ENCODE measurements at places on chromosomes 2 and 18. TPM values are rescaled to one million over a fixed set of nuclear protein-coding genes. Genes with fewer than 3 reads are reported as not detected.
A peak's percentile ranks its signal among the peaks of the same experiment; 100 is the strongest.

DNA sequence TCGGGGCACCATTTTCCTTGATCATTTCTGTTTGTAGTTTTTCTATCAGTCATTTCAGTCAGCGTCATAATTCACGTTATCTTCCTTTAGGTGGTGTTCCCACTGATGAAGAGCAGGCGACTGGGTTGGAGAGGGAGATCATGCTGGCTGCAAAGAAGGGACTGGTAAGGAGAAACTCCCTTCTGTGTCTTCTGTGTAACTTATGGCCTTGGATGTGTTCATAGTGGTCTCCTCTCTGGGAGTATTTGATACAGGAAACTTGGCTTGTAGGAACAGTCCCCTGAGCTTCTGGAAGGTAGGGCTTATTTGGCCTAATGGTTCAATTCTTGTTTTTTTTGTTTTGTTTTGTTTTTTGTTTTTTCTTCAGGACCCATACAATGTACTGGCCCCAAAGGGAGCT, 1.1 kb downstream of the COX5B start:
- no peak for DNase-seq

The SERPINB8 gene
- 9.7 TPM for total RNA-seq

DNA sequence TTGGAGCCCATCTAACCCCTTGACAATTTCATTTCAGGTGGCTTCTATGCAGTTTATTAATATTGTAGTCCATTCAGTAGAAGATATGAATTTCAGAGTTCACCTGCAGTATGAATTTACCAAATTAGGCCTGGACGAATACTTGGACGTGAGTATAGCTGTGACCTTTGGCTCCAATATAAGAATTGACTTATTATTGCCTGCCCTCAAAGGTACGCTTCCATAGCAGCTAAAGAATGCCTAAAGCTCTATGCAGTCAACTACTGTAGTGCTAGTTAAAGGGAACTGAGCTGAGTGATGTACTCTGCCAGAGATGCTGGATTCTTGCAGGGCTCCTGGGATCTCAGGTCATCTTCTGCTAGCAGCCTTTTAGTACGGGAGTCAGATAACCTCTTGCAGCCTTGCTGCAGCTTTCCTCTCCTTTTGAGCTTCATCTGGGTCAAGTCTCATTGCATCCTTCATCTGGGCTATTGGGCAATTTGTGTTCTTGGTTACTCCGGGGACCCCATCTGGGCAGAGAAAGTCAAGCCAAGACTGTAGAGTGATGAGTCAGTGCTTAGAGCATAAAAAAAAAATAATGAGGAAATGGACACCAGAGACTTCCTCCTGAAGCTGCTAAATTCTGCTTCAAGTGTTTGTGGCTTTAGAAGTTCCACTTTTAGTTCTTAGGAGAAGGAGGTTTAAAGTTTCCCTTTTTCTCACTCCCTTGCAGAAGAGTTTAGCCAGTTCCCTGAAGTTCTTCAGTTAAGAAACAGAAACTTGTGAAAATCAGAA, 105.6 kb downstream of the PRPF40A start:
- DNase-seq = peak; percentile 91

GRCh38 chr18:54239601-54240000, 15.1 kb upstream of the MBD2 start:
- no peak for DNase-seq

The MAP3K19 gene
- not detected for total RNA-seq
